ENCODE measurements at places on chromosomes 7 and 10.

DNA sequence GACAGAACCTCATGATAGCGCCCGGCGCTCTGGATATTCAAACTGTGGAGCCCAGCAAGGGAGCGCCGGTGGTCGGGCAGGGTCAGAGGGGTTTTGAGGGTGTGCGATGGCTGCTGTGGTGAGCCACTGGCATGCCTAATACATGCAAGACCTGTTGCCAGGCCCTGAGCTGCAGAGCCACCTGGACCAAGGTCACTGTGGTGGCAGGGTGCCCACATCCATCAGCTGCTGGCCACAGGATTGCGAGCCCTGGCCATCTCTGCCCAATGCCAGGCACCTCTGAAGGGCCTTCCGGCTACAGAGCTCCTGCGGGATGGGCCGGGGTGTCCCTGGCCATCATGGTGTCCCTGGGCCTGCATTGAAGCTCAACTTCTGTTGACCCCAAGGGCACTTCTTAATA is 123.0 kb upstream of the TNRC18 start:
- no peak for DNase-seq

DNA sequence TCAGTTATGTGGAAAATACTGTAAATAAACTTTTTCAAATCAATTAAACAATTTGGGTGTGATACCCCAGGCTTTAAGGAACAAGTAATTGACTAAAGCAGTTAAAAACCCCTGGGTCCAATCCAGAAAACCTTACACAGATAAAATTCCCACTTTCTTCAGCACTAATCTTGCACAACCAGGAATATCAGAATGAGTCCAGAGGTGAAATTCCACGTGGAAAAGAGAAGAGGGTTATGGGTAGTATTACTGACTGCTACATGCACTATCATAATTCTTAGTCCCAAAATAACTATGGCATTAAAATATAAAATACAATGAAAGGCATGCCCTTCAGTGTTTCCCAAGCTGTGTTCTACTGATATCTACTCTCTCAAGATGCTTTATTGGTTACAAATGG is 135.7 kb upstream of the STEAP4 start:
- no peak for DNase-seq

DNA sequence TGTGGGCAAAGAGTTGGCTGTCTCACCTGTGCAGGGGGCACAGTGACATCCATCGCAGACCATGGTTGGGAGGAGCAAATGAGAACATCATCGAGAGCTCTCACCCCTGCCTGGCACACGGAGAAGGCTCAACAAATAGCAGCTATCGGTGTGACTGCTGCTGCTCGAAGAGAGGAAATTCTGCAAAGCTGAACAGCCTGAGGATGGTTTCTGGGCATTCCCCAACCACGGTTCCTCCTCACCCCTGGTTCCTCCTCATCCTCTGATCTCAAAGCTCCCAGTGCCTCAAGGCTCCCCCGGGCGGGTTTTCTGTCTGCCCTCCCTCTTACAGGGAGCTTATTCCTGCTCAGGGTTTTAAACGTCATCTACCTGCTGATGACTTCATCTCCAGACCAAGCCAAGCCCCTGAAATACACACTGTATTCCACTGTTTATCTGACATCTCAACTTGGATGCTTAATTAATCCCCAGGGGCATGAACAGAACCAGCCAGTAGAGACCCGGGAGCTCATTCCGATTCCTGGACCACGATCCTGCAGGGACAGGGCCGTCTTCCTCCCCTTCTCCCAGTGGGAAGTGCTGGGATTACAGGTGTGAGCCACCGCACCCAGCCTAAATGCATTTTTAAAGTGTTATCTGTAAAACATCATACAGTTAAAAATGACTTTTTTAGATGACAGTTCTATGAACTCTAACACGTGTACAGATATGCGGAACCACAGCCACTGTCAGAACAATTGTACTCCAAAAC is 19.5 kb upstream of the NOM1 start:
- no peak for DNase-seq

DNA sequence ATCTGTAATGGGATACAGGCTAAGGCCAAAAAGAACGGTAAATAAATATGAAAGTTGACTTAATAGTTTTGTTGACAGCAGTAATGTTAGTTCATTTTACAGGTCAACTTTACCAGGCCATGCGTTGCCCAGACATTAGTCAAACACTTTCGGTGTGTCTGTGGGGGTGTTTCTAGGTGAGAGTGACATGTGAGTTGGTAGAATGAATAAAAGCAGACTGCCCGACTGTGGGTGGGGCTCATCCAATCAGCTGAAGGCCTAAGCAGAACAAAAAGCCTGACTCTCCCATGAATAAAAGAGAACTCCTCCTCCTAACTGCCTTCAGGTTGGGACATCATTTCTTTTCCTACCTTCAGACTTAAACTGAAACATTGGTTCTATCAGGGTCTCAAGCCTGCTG is 132.3 kb downstream of the MTPAP start:
- no peak for DNase-seq

DNA sequence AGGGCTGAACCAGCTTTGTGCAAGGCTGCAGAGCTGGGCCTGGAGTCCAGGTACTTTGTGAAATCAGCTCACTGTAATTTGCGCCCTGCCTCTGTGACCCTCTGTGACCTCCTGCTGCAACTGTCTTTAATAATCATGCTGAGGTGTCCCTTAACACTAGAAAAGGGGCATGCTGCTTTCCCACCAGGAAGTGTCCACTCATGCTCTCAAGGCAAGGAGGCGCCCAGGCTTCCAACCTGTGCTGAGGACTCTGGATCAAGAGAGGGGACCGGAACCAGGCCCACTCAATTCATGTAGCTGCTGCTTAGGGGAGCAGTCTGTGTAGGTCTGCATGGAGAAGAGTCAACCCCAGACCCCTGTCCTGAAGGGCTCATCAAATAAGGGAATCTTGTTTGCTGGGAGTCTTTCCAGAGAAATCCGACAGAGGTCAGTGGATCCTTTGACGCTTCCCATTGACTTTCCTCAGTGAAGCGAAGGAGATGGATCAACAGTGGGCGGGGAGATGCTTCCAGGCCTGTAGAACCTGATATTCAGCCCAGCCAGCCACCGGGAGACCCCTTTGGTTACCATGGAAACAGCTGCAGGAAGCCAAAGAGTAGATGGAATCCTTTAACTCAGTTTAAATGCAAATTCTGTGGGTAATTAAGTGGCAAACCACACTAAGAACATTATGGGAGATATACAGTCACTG is 945.9 kb downstream of the GRID1 start:
- DNase-seq, result no peak

GRCh38 chr10:85315657-85316056 is 987.3 kb downstream of the CCSER2 start:
- no peak for DNase-seq

DNA sequence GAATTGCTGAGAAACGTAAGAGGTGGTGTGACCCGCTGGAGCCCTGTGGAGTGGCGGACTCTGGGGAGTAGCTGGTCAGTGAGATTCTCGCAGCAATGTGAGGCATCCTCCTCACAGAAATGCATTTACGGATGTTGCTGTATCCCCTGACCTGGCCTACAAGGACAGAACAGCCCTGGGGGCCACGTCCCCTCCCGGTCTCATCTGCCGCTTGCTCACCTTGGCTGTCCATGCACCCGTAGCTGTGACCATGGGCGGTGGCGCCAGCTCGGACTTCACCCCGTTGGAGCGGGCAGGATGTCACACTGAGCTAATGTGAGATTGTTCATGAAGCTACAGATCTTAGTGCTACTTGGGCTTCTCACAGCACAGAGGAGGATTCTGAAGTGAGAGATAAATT is 193.8 kb downstream of the EBF3 start:
- DNase-seq, result no peak

DNA sequence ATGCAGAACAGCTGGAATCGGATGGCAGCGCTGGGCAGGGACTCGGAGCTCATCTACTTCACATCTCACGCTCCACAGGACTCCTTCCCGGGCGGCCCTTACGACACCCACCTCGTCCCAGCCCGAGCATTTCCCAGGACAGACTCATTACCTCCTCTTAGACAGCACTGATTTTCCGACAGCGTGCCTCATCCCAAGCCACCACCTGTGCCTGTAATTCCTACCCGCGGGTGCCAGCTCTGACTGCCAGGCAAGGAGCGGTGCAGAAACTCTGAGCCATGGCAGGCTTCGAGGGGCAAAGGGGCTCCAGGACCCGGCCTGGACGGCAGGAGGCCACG is 25.6 kb downstream of the GPER1 start:
- DNase-seq, result no peak

- DNase-seq, result no peak
Measured at GRCh38 chr10:80356989-80357850, 639 bp downstream of the DYDC2 start.

- no peak for DNase-seq
Measured at GRCh38 chr7:127404286-127405072, 12.0 kb upstream of the ZNF800 start.

- DNase-seq, result no peak
Measured at GRCh38 chr10:11830836-11831519, 7.8 kb downstream of the PROSER2 start.

DNA sequence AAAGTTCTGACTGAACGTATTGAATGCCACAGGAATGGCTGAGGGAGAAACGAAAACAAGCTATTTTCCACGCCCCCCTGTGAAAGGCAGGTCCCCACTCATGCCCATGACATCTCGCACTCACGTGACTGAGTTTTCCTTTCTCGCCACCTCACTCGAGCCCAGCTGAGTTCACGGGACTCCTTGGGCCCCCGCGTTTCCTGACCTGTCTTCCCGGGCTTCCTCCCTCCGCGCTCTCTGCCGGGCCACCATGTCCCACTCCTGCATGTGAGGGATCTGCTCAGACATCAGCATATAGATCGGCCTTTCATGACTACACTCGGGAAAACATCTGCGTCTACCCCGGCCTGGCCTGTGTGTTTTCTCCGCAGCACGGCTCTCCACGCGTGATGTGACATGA is 226.0 kb upstream of the ADARB2 start:
- no peak for DNase-seq

- no peak for DNase-seq
Measured at GRCh38 chr7:116215551-116215950, 5.2 kb downstream of the TES start.

- no peak for DNase-seq
Measured at GRCh38 chr7:20895563-20895962, 108.9 kb upstream of the SP8 start.

- no peak for DNase-seq
Measured at GRCh38 chr10:99531696-99532593, 797 bp upstream of the NKX2-3 start.

DNA sequence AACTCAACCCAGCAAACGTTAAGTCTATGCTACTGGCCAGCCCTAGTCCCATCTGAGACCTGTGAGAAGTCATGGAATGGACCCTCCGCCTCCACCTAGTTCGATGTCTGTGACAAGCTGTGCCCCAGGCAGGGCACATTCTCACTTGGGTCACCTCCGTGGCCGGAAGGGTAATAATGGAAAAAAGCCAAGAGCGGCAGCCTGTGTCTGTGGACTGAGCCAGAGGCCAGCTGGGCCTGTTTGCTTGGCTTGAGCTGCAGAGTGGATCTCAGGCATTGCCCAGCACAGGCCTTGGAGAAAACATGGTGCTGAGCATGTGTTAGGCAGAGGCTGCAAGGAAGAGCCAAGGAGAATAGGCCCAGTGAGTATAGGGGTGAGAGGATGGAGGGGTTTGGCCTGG is 97.8 kb downstream of the GALNT17 start:
- DNase-seq, result no peak

DNA sequence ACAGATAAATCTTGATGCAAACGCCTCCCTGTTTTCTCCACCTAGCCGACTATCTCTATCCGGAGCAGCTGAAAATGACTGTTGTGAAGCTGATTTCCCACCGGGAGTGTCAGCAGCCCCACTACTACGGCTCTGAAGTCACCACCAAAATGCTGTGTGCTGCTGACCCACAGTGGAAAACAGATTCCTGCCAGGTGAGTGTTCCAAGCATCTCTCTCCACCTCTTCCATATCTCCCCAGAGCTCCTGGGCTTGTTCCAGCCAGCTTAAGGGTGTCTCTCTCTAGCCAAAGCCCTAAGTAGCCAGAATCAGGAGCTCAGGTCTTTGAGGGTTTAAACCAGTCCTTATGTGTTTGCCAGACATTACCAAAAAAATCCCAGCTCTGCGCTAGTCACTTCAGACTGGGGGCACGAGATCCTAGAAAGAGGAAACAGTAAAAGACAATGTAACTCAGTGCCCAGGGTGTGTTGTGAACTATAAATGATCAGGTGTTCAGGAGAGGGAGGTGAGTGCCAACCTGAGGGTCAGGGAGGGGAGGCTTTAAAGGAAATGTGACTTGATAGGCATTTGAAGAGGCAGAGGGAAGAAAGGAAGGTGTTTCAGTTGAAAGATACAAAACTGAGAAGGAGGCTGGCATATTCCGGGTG is 4.4 kb downstream of the PLAU start:
- no peak for DNase-seq

GRCh38 chr7:22696541-22697228 is 30.3 kb upstream of the IL6 start:
- DNase-seq, result no peak

DNA sequence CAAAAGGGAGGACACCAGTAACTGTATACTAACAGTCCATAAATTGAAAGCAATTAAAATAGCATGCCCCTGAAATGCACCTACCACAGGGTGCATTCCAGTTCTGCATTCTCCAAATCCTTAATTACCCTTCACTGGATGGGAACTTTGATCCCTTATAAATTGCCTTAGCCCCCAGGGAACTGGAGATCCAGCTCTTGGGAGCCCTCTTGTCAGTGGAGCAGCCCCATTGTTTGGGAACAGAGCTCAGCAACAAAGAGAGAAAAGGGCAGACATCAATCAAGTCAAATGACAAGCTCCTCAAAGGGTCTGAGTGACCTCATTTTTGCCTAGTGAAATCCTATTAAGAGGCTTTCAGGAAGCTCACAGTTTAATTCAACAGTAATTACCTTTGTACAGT is 472.6 kb downstream of the XPNPEP1 start:
- DNase-seq, result no peak

DNA sequence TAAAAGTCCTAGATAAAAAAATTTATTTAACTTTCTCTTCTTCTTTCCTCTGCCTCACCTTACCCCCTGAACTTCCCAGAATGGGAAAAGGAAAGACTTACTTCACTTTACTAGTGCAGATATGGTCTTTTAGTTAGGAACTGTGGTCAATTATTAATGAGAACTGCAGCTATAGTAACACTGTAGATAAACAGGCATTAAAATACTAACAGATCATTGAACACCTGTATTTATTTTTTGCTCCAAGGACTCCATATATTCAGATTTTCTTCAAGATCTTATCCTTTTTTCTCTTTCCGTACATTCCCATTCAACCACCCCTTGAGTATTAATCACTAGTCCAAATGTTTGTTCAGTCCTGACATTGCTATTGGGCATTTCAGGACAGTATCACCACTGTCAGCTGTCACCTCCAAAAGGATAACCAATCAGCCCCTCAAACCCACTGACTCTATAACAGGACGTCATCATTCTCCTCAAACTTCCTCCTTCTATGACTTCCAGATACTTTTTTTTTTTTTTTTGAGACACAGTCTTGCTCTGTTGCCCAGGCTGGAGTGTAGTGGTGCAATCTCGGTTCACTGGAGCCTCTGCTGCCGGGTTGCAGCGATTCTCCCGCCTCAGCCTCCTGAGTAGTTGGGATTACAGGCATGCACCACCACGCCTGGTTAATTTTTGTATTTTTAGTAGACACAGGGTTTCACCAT is 4.2 kb downstream of the CPVL start:
- DNase-seq, result no peak

- no peak for DNase-seq
Measured at GRCh38 chr7:33067921-33068320, 5.3 kb upstream of the NT5C3A start.

GRCh38 chr10:132048294-132048667 is 17.5 kb upstream of the JAKMIP3 start:
- no peak for DNase-seq

- DNase-seq, result no peak
Measured at GRCh38 chr10:17782921-17783665, 26.1 kb upstream of the MRC1 start.
